ENCODE measurements at places on chromosomes 5 and 9.

- DNase-seq, result no peak
Measured at GRCh38 chr5:178434016-178434761, 156.0 kb downstream of the COL23A1 start.

- DNase-seq, result no peak
Measured at GRCh38 chr9:125176636-125177035, 13.0 kb downstream of the PPP6C start.

DNA sequence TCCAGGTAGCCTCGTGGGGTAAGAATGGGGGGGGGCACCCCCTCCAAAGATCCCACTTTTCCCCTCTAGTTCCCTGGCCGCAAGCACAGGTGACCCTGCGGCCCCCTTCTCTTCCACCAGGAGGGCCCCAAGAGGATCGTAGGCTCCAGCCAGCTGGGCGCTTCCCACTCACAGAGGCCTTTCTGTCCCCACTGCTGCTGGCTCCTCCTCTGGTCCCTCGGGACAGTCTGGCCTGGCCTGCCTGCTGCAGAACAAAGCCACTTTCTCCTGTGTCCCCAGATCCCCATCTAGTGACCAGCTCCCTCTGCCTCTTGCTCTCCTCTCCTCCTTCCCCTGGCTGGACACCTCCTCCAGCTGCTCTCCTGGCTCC is 534 bp upstream of the SAPCD2 start:
- peak; percentile 73 for DNase-seq

DNA sequence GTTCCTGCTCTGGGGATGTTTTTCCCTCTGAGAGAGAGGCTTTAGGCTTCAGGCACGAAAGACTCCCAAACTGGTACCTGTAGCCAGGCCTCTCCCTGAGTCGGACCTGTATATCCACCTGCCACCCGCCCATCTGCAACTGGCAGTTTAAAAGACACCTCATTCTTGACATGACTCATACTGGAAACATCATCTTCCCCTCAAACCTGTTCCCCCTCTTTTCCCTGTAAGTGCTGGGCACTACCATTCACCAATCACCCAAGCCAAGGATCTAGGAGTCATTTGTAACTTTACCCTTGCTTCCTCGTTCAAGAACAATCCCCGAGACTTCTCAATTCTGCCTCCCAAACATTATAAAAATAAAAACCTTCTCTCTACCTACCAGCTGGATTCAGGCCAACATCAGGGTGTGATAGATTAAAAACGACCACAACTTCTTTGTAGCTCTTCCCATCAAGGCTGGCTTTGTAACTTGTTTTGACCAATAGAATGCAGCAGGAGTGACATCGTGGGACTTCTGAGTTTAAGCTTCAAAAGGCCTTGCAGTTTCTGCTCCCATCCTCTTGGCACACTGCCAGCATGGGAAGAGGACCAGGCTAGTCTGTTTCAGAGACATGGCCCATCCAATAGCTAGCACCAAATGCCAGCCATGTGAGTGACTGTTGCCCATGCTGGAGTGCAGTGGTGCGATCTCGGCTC is 1.8 kb upstream of the WDR31 start:
- no peak for DNase-seq

- no peak for DNase-seq
Measured at GRCh38 chr9:20361656-20362570, 260.4 kb downstream of the MLLT3 start.

DNA sequence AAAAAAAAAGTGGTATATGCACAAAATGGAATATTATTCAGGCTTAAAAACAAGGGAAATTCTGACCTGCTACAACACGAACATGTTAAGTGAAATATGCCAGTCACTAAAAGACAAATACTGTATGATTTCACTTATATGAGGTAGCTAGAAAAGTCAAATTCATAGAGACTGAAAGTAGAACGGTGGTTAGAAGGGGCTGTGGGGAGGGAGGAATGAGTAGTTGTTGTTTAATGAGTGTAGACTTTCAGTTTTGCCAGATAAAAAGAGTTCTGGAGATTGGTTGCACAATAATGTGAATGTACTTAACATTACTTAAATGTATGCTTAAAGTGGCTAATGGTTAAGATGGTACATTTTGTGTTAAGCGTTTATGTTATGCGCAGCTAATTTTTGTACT is 79.5 kb upstream of the IL12B start:
- DNase-seq, result no peak

GRCh38 chr9:96875461-96876142 is 21.3 kb upstream of the ZNF782 start:
- peak; percentile 36 for DNase-seq

DNA sequence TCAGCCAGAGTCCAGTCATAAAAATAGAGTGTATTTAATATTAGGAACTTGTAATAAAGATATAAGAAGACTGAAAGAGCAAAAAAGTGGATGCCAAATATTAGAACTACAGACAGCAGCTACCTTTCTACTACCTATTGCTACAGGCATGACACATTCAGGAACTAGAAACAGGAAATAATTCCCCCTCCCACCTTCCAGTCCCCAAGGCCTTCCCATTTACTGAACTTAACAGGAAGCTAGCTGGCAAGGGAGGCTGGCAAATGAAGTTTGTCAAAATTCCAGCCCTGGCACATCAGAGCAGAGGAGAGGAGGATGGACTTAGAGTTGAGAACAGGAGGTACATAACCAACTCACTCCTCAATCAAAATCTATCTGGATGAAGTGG is 50.2 kb upstream of the RIC1 start:
- DNase-seq, result no peak

DNA sequence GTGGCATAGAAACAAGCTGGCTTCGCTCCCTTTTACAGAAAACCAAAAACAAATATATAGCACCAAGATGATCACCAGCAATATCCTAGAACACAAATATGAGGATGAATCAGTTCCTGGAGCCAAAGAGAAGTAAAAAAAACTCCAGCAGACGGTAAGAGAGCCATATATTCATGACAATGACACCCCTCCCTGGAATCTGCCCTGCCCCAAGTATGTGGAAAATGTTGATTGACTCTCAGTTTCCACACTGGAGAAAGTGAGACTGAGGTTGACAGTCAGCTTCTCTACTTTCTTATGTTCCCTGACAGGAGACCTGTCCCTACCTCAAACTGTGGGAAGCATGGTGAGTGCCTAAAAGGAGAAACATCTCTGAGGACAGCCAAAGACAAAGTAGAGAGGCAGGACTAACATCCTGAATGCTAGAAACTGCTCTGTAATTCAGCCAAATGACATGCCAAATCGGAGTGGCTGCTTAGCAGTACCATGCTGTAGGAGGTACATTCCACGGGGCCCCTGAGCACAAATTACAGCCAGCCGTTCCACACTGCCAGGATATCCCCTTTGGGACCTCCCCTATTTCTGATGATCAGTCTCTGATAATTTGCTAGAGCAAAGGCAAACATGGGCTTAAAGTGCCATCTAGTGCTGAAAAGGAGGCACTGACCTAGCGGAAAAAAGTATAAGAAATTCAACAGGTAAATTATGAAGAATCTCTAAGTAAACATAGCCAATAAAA is 424.0 kb upstream of the RGMB start:
- no peak for DNase-seq

Measured in caudate nucleus (tissue), 63 donors.